Suppressor macrophage treated with lipopolysaccharide for 4 hours (primary cell): ENCODE measurements at places on chromosomes 13 and 19.

GRCh38 chr19:9808855-9809824 lies 9.7 kb downstream of the FBXL12 start:
- no peak for DNase-seq

- DNase-seq = no peak
Observed at GRCh38 chr19:46718934-46719622, 2.2 kb upstream of the PRKD2 start.

- DNase-seq = no peak
Observed at GRCh38 chr19:42276284-42276683, 7.2 kb downstream of the CIC start.

- no peak for DNase-seq
Observed at GRCh38 chr13:74730556-74731331, 596.5 kb upstream of the KLF12 start.

- DNase-seq = no peak
Observed at GRCh38 chr19:45771311-45771933, 2.4 kb upstream of the SIX5 start.

DNA sequence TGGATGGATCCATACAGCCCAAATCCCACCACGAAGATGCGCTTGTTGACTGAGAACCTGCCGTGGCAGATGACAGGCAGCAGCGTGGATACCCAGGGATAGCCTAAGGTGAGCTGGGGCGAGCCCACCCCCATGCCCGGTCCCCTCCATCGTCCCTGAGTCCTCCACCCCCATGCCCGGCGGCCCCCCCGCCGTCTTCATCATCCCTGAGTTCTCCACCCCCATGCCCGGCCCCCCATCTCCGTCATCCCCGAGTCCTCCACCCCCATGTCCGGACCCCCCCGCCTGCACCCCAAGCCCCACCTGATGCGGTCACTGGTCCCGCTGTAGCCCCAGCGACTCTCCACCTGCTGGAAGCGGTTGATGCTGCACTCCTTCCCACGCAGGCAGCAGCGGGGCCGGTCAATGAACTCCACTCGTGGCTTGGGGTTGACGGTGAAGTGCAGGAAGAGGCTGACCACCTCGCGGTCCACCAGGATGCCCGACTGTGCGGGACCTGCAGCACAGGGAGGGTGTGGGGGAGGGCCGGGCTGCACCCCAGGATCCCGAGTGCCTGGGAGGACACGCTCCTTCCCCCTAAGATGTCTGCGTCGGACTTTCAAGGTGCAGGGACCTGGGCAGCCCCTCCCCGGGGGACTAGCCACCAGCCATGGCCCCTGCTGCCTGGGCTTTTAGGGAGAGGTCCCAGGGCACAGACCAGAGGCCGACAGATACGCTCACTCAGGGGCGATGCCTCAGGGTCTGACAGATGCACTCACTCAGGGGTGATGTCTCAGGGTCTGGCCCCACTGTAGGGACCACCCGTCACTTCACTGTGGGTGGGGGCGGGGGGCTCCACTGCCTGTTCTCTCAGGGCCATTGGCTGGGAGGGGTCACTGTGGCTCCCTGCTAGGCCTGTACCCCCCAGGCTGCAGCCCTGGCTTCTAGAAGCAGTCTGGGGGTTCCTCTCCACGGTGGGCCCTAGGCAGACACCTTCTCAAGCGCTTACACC lies 28.0 kb downstream of the BTBD2 start:
- no peak for DNase-seq

- DNase-seq = no peak
Observed at GRCh38 chr19:558770-559439, 13.5 kb upstream of the BSG start.

- DNase-seq = no peak
Observed at GRCh38 chr19:38204096-38204495, 19.9 kb downstream of the DPF1 start.

- no peak for DNase-seq
Observed at GRCh38 chr13:64078025-64078424, 2662.4 kb upstream of the PCDH20 start.

DNA sequence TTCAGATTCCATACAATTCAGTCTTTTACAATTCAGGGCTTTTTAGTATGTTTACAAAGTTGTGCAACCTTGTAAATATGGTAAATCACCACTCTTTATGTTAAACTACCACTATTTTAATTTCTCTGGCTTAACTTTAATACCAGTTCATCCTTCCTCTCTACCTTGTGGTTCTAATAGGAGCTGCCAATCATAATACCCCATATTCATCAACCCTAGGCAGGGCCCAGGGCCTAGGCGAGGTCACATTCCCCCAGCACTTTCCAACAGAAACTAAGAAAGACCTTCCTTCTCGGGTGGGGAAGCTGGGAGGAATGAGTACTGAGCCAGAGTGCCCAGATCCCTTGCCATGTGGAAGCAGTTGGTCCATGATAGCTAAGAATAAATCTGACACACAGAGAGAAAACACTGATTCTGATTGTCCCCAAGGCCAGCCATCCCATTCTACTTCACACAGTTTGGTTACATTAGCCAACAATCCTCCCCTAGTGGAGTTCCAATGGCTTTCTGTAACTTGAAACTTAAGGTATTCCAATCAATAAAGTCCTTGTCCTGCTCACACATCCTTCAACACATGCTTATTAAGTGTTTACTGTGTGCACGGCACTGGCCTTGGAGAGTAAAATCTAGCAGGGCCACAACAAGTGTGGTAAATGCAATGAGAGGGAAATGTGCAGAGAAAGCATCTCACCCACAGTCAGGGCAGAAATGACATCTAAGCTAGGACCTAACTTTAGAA lies 76.8 kb downstream of the NUFIP1 start:
- no peak for DNase-seq

DNA sequence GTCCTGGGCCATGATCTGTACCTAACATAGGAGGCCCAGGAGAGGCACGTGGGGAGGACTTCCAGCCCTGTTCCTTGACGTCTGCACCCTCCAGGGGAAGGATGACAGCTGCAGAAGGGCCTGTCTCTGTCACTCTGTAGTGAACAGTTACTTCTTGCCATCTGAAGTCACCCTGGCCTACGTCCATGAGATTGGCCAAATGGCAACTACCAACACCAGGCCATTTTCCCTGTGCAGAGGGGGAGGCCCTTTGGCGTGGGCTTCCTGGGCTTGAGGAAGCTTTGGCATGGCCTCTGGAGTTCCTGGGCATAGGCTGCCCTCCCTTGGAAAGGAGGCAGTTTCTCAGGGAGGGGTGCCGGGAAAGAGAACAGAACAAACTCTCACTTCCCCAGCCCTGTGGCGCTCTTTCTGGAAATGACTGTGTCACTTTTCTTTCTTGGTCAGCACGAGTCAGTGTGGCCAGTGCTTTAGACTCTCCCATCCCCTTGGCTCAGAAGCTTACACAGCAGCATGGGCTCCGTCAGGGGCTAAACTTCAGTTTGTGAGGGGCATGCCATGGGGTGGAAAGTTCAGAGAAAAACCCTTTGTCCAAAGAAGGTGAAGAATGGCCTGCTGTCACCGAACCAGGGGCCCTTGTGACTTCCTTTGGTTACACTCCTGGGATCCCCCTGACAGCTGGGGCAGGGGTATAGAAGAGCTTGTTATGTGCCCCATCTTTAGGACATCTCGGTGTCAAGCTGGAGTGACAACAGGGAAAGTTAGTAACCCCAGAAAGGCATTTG lies 5.3 kb downstream of the CARM1 start:
- DNase-seq = peak; percentile 94

DNA sequence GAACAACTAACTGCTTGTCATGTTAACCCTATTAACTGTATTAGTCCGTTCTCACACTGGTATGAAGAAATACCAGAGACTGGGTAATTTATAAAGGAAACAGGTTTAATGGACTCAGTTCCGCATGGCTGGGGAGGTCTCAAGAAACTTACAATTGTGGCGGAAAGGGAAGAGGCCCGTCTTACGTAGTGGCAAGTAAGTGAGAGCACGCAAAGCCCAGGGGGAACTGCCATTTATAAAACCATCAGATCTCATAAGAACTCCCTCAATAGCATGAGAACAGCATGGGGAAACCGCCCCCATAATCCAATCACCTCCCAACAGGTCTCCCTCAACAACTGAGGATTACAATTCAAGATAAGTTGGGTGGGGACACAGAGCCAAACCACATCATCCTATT lies 34.7 kb downstream of the PHF11 start:
- peak; percentile 78 for DNase-seq

DNA sequence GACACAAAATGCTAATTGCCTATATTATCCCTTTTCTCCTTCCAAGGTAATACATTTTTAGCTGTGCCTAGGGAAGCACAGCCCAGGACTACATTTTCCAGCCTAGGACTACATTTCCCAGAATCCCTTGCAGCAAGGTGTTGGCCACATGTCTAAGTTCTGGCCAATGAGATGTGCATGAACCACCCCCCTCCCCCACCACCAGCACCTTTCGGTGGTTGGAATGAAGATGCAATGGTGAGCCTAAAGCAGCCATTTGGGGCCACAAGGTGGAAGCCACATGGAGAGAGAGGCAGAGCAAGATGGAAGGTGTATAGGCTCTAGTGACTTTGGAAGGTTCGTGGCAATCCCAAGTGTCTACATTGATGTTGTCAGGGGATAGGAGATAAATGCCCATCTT lies 16.2 kb downstream of the UNC13A start:
- DNase-seq = peak; percentile 42

GRCh38 chr19:15431396-15432017 lies 12.7 kb upstream of the AKAP8L start:
- no peak for DNase-seq

DNA sequence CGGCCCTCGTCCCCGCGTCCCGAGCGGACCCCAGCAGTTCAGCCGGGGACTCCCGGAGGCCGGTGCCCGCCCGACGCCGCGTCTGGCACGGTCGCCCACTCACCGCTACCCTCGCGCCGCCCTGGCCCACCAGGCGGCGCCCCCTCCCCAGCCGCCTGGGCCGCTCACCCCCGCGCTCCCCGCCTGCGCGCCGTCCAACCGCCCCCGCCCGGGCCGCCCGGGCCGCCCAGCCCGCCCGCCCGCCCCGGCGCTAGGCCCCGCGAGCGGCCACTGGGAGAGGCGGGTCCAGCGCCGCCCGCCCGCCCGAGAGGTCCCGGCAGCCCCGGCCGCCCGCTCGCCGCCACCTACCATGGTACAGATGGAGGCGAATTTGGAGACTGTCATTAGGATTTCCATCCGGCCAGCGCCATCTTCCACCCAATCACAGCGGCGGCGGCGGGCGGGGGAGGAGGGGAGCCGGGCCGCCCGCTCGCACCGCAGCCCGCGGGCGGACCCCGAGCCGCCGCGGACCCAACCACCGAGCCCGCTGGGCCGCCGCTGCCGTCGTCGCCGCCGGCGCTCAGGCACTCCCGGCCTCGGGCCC lies at the start of gene USP12:
Gene USP12, minus strand, starts transcription at position 568 of the 583 bp plus-strand sequence. Its CDS starts 172 bp downstream, at position 396.
- peak; percentile 48 for DNase-seq

DNA sequence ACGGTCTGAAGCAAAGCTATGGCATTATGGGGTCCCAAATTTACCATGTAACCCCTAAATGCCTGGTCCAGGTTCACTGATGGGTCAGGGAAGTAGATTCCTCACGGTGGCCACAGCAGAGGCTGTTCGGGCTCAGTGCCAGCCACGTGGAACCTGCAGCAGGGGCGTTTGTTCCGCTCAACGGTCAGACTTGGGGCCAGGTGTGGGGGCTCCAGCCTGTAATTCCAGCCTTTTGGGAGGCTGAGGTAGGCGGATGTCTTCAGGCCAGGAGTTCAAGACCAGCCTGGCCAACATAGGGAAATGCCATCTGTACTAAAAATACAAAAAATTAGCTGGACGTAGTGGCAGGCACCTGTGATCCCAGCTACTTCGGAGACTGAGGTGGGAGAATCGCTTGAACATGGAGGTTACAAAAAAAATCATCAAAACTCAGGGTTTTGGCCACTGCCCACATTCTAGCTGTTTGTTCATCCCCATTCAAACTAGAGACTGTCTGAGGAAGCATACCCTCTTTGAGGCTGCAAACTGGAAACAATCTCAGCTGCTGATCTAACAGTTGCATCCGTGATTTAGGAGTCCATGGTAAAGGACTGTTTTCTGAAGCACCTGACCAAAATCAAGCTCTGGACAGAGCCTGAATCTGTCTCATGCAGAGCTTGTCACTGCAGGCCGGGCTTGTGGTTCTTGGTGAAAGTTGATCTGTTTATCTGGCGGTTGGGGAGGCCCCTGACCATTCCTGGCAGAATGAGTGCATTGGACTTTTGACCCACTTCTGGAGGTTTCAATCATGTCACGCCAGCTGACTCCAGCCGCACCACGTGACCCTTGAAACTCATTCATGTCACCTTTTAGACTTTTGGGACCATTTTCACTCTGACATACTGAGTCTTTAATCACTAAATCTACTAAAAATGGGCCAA lies 30.2 kb upstream of the ZNF331 start:
- no peak for DNase-seq

- DNase-seq = peak; percentile 55
Observed at GRCh38 chr19:43534816-43535761, 2.1 kb downstream of the ZNF575 start.

- peak; percentile 2 for DNase-seq
Observed at GRCh38 chr13:66657165-66657881, 572.8 kb downstream of the PCDH9 start.

GRCh38 chr19:39341129-39341718 lies 997 bp upstream of the SAMD4B start:
- DNase-seq = peak; percentile 46

DNA sequence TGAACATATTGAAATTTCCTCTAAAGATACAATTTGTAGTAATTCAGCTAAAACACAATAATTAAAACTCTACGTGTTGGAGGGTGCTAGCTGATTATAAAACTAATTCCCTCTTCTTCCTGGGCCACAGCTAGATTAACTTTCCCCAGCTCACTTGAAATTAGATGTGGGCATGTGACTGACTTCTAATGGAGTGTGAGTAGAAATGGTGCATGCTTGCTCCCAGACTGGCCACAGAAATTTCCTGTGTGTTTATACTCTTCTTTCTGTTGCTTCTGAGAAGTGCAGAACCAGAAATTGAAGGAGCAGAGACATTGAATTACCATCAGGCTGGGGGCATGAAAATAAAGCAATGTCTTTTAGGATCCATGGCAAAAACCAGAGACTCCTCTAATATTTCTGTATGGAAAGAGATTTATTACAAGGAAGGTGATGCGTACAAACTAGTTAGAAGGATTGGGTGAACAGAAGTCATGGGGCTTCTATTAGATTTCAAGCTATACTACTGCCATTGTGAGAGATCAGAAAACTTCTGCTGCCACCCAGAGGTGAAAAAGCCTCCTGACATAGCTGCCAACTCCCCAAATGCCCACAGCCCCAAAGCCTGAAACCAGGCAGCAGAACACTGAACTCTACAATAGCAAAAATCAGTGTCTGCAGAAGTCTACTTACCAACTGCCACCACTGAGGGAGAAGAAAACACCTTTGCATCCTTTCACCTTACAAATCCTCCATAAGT lies 379.2 kb upstream of the MIR17HG start:
- no peak for DNase-seq

DNA sequence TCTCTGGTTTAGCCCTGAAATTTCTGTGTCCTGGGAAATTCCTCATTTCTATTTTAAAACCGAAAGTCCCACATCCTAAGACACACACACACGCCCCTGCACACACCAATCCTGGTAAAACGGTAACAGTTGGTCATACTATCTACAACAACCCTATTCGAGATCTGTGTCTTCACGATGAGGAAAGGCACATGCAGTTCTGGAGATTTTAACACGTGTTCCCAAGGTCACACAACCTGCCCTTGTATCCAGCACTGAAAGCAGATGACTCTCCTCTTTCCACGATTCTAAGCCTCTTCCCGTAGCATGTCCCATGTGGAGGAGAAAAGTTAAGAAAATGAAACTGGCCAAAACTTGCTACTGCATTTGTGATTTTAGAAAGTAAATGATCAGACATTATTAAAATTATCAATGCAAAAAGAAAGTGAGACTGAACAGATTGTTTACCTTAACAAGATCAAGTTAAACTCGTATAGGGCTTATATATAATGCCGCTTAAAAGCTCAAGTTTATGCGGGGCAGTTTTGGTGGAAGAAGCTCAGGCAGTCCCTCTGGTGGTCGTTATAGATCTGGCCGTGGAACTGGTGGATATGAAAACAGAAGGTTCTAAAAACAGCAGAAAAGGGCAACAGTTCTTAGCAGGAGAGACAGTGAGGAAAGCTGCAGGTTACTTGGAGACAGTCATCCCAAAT lies 32.7 kb downstream of the VSTM1 start:
- peak; percentile 20 for DNase-seq
